Fibroblast of skin of scalp (primary cell): ENCODE measurements at places on chromosomes 3 and 15.

DNA sequence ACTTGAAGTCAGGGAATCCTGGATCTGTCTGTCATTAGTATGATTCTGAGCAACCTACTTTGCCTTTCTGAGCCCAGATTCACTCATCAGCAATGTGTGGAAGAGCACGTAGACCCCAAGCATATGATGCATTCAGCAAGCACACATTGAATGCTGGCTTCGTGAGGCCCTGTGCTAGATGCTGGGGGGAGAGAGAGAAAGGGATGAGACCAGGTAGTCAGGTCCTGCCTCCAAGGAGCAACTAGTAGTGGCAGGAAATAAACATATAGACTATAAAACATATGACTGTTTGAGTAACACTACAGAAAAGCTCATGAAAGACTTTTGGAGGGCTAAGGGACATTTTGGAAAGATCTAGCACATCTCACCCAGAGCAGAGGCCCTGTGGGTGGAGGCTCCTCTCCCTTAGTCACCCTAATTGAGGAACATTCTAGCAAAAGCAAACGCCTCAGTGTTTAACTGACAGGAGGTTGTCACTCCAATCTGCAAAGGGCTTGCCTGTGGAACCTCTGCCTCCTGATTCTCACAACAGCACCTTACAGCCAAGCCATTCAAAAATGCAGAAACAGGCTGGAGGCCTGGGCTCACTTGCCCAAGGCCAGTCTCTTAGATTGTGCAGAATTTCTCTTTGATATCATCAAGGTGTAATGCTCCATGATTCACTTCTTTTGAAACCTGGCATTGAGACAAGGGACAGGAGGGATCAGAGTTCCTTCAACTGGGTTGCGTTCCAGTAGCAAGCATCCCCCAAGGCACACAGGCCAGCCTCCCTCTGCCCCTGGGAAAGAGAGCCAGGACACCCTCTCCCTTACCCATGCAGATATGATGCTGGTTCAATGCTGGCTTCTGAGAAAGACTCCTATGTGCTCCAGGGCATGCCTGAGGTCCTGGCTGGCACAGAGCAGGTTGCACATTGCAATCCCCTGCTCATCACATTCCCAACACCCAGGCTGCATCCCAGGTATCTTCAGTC, 26.1 kb downstream of the STARD5 start:
- no peak for DNase-seq

DNA sequence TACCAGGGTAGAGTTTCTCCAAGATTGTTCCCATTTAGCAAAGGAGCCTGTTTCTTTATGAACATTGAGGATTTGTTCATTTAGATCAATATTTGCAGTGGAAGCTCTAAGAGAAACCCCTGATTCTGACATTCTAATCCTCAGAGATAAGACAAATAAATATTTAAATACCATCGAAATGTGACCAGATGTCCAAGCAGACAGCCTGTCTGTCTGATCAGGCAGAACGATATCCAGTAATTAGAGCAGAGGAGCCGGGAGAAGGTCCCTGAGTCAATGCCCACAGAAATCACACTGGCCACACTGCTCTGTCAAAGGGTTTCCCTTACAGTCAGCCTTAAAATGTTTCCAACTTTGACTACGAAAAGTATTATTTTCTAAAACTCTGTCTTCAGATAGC, 15.7 kb upstream of the ARPIN start:
- no peak for DNase-seq

- peak; percentile 52 for DNase-seq
These were observed 66.4 kb downstream of the TCF12 start for GRCh38 chr15:56984681-56985481.

- no peak for DNase-seq
These were observed 341 bp downstream of the HEXA start for GRCh38 chr15:72375501-72375845.

DNA sequence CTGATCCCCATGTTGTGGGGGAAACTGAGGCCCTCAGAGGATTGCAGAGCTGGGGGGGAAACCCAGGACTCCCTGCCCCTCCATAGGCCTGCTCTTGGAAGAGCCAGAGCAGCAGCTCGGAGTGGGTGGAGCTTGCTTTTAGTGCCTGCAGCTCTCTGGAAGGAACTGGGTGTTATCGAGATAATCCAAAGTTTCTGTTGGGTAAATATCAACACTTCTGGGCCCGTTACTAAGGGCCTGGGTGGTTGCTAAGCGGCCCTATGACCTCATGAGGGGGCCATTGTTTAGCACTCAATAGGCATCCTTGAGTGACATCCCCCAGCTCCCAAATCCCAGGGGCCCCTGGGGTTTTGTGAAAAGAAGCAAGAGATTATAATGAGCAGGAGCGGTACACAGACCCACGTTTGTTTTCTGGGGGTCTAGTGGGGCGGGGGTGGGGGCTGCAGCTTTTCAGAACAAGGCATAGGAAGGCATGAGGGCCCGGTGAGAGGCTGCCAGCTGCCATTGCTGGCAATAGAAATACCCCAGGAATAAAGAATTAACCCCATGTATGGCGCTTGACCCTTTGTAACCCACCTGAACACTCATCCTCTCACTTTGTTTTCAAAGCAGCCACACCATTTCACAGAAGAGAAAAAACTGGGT, 48.3 kb upstream of the ATP2B2 start:
- DNase-seq: no peak
